ENCODE measurements at places on chromosomes 3 and 15.

- no peak for DNase-seq
These were observed 307.7 kb downstream of the RPLP1 start for GRCh38 chr15:69760258-69760845.

DNA sequence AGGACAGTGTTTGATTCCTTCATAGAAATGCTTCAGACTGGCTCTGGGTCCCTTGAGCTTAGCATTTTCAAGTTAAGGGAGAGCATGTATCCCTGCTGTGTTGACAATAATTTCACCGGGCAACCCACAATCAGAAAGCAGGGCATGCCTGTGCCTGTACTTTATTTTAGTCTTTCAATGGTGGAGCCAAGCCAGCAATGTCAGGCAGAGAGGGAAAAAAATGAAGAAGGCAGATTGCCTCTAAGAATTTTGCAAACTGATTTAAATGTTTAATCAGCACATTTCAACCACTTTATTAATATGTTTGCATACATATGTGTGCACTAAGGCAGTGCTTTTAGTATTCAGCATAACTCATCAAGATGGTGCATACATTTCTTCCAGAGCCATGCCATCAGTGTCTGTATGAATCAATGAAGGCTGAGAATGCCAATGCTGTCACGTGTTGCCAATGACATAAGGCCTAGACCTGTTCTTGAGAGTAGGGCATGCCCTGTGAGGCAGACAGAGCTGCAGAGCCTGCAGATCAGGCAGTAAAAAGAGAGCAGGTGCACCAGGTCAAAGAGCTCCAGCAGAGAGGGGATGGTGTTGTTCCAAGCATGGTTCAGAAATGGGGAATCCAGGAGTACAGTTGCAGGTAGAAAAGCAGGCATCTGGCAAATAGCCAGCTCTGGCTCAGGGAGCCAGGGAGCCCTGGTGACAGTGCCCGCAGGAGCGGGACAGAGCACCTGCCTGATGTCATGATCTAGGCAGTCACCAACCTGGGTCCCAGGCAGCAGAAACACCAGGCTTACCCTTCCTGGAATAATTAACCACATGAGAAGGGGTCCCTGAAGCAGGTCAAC, 508.5 kb downstream of the GABRG3 start:
- no peak for DNase-seq

- no peak for DNase-seq
These were observed 270.3 kb downstream of the RPLP1 start for GRCh38 chr15:69722924-69723323.

DNA sequence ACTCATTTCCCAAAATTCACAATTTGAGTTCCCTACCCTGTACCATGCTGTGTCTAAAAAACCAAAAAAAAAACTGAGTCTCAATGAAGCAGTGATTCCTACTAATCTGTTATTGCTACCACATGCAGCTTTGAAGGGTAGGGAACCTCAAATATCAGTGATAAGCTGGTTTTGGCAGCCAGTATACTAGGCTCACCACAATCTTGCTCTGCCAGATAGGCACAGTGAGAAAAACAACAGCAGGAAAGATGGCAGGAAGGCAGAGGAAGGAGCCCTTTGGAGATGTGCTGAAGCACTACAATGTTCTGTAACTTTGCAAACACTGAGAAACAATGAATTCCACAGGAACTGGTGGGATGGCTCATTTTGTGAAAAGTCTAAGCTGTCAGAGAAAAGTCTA, 96.9 kb upstream of the UBP1 start:
- no peak for DNase-seq

GRCh38 chr3:3201611-3202010, 22.1 kb upstream of the CRBN start:
- no peak for DNase-seq

DNA sequence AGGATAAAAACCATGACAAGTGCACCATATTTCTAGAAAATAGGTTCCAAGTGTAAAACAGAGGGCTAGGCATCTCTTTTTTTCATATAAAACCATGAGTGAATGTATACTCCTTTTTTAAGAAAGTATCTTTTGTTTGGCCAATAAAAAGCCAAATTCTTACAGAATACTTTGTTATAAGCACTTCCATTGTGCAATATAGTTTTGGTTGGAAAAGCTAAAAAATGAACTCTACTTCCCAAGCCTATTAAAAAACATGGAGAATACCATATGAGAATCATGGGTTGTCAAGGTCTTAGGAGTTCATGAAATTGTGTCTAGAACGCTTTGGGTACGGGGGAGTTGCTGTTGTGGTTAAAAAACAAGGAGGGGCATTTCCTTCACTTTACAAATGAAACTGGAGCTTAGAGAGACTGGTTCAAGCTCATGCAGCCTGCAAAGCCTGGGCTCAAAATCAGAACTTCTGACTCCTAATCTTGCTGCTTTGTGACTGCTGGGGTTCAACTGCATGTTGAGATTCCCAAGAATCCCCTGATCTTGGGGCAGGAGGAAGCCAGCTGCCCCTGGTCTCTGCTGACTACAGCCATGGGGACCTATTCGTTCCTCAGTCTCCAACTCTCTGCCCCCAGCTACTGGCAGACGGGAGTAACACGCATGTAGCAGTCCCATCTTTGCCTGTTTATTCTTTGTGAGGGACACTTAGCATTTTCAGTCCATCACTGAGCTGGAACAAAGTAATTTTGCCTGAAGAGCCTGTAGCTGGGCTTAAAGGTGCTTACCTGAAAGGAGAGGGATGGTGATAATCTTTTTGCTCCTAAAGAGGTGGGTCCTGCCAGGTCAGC, 229.1 kb downstream of the CHST2 start:
- DNase-seq = no peak

DNA sequence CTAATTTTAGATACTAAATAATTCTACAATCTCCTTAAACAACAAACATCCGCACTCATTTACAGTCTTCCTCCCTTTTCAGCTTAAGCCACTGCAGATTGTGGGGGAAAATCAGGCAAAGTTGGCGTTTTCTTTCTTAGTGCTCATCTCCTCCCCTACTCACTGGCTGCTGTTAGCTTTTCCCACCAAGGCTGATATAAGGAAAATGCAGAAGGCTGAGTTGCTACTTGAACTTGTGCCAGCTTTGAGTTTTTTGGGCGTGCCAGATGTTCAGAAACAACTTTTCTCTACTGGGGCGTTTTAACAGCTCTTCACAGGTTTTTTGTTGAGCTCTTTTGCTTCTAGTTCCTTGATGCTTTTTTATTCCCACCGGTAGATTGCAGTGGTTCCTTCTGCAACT, 222.0 kb downstream of the PYDC2 start:
- no peak for DNase-seq

DNA sequence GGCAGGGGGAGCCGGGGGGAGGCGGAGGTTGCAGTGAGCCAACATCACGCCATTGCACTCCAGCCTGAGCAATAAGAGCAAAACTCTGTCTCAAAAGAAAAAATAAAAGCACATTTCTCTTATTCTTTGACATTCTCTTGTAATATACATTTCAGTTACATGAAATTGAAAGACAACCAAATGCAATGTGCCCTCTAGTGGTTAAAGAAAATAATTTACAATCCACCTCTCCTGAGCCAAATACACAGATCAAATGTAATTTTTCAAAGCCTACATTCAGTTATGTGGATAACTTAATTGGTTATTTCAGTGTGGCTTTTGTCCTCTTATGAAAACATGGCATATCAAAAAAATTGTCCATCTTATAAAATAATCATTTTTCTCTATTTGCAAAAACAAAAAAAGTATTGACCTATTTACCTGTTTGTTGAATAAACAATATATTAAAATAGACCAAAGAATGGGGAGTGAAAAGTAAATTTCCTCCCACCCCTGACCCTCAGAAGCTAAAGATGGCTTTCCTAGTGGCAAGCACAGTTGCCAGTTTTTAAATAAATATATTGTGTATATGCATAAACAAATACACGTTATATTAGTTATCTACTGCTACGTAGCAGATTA, 14.2 kb upstream of the U2SURP start:
- no peak for DNase-seq

GRCh38 chr3:194323785-194324735, 27.1 kb downstream of the CPN2 start:
- DNase-seq = no peak

GRCh38 chr15:26020871-26021270, 157.7 kb upstream of the ATP10A start:
- no peak for DNase-seq

GRCh38 chr3:105542282-105543019, 175.7 kb downstream of the ALCAM start:
- no peak for DNase-seq

GRCh38 chr15:85619992-85620689, 174.6 kb downstream of the KLHL25 start:
- no peak for DNase-seq

DNA sequence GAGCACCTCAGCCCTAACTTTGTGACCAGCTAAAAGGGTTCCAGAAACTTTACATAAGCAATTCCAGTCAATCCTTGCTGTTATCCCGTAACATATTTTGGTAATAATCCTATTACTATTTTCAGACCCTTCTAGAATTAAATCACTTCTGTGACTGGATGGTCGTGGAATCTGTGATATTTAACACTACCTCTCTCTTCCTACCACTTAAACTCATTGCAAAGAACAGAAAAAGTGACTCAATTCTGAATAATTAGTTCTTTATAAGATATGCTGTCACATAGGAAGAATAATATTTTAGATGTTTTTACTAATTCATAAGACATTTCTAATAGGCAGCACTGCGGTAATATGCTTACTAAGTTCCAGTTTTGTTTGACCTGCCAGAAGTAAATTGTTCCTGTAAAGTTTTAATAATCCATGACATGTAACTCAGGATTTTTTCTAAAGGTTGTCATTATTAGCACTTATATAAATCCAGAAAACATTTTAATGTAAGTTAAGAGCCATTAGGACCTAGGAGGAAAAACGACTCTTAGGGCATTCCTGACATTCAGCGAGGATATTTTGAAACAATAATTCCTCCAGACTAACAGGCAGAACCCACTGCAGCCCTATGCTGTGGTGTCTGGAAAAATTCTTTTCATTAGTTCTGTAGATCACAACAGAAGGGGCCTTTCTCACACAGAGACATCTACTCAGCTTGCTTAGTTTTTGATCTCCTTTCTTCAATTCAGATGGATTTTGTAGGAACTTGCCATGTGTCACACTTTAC, 113.3 kb upstream of the MBNL1 start:
- DNase-seq = no peak
